Amniotic epithelial cell (primary cell): ENCODE measurements at places on chromosomes 16 and 17.
A peak's percentile ranks its signal among the peaks of the same experiment; 100 is the strongest.

DNA sequence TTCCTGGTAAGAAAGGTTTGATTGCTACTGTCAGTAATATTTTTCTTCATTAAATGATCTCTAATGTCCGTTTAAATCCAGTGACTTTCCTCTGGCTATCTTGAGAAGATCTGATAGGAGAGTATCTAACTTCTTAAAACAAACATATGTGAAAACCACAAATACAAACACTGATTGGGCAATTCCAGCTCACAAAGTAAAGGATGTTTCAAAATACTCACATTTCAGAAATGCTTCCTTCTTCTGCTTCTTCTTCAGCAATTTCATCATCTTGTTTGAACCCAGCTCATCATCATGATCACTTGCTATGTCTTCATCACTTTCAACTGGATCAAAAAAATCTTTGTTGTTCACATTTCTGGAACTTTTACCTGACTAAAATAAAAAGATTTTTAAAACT, 64.3 kb upstream of the RBL2 start:
- DNase-seq: peak; percentile 92

DNA sequence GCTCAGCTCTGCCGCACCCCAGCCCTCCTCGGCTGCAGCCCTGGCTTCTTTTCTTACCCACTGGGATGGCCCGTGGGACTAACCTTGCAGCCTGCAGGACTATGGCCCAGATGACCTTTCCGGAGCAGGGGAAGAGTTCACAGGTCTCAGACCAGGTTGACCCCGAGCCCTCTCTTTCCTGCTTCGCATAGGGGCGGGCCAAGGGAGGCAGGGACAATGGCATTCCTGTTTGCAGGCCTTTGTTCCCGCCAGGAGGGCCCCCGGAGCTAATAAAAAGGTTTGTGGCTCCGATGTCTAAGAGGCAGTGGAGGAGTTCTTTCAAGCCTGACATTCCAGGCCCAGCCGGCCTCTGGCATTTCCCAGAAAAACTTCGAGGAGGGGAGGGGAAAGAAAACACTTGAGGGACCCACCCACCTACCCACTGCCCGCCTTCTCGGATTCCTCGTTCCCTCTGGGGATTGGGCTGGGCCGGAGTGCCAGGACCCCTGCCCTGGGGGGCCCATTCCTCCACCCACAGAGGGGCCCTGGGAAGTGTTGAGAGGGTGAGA, 5.8 kb upstream of the SOCS3 start:
- no peak for DNase-seq

DNA sequence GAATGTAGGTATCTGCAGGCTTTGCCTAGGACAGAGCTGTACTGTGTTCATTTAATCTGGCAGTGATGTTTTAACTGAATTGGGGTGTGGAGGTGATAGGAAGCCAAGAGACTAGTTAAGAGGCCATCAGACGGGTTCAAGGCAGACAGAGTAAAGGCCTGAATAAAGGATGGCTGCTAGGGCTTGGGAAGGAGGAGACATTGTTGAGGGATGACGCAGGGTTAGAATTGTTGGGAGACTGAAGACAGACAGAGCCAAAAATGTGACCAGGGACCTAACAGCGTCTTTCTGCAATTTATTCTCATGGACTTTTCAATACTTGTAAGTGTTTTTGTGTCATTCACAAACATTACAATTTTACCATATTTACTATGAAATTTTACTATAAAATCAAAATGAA, 48.6 kb upstream of the MYH10 start:
- DNase-seq: no peak

DNA sequence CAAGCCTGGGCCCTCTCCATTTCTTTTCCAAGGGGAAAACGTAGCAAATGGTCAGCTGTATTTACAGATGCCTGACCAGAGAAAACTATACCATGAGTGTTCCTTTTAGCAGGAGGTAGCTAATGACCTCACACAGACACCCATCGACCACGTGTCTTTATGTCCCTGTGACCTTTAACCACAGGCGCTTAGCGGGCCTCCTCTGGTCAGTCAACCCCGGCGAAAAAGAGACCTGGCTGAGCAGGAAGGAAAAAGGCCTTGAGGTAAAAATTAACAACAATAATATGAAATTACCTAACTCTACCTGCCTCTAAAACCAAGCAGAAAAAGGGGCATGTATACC, 9.1 kb downstream of the NUDT16L1 start:
- DNase-seq: no peak

DNA sequence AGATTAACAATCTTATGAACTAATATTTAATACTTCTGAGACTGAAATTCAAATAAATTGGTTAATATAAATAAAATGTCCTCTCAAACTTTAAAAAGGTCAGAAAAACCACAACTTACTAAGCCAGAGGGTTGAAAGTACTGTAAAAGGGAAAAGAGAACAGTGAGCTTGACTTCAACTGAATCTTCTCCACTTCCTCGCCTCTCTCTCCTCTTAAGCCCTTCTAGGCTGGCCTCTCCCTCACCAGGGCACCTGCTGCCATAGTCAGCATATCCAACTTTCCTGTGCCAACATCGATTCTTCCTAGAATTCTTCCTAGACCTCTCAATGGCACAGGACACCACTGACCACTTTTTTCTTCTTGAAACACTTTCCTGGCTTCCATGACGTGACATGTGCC, 19.4 kb downstream of the GNA13 start:
- no peak for DNase-seq

- DNase-seq: no peak
Measured at GRCh38 chr17:49755663-49756283, 8.2 kb downstream of the FAM117A start.

- no peak for DNase-seq
Measured at GRCh38 chr17:36001110-36001771, at the start of gene CCL15. Gene CCL15, minus strand, starts transcription at chr17:36001553. Its CDS starts 61 bp downstream, at chr17:36001492.
